DMS153 (cell line): ENCODE measurements at places on chromosomes 16 and 17.

DNA sequence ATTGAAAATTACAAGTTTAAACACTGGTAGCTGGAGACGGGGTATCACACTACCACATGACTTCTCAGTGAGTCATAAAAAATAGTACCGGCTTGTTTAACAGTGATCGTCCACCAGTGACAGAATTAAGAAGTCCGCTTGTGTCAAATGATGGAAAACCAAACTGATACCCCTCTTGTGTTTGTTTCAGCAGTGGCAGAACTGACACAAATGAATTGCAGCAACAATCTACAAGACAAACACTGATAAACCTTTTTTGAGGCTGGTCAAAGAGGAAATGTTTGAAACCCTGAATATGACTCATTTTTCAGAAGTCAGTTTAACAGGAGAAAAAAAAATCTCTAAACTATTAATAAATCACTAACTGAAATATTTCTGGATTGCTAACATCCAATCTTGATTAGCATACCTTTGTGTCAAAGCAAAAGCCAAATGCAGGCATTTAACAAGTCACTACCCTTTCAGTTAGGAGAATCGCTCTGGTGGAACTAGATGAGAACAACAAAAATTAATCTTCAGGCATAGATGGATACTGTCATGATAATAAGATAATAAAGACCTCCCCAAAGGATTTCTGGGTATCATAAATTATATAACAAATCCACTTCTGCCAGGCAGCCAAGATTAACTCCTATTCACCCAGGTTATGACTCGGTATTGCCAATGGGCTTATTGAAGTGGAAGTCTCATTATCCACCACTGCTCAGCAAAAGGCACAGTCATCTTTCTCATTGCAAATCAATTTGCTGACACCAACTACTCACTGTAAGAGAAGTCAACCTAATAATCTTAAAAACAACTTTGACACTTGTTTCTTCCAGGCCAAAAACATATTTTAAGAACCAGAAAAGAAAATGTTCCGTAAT lies 20.8 kb downstream of the DCUN1D3 start:
- DNase-seq = no peak

- no peak for DNase-seq
Observed at GRCh38 chr17:66343531-66344078, 41.2 kb downstream of the PRKCA start.

DNA sequence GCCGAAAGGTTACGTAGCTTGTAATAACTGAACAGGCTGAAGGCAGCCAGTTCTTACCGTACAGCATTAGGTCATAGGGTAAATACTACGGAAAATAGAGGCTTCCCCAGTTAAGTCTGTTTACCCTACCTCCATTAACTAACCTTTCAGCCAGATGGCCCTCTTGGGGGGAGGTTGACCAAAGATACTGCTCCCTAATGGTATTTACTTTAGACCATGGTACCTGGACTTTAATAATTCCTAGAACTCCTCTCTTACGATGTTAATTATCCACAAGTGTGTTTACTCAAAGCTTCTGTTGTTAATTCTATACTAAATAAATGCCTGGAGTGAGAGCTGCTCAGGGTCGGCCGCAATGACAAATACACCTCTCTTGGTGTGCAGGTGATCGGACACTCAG lies 9.8 kb upstream of the ADAT1 start:
- peak; percentile 94 for DNase-seq

GRCh38 chr17:74387365-74388218 lies 20.3 kb downstream of the GPR142 start:
- no peak for DNase-seq

- no peak for DNase-seq
Observed at GRCh38 chr16:21235199-21235585, 1.7 kb downstream of the ANKS4B start.

DNA sequence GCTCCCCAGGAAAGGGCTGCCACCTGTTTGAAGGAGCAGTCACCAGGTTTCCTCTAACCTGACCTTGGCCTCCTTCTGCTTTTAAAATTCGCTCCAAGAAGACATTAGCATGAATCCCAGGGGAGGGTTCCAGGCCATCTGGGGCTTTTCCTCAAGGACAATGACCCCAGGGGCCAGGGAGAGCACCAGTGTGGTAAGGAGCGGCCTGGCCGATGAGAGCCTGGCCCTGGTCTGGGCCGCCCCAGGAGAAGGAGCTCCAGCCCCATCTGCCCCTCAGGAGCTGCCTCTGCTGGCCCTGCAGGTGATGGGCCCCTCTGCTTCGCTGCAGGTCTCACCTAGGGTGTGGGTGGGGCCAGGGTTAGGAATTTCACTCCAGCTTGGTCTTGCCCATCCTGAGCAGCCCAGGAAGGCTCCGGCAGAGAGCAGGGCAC lies 209.2 kb upstream of the TNRC6C start:
- no peak for DNase-seq

- no peak for DNase-seq
Observed at GRCh38 chr17:40345161-40345993, 19.2 kb downstream of the GJD3 start.

GRCh38 chr16:86984991-86985647 lies 332.1 kb downstream of the C16orf95 start:
- no peak for DNase-seq
